CD8-positive, alpha-beta memory T cell (primary cell): ENCODE measurements at places on chromosomes 12 and 14. TPM values are rescaled to one million over a fixed set of nuclear protein-coding genes. Genes with fewer than 3 reads are reported as not detected.
A peak's percentile ranks its signal among the peaks of the same experiment; 100 is the strongest.

- no peak overlapping the region for H3K4me3 ChIP-seq
- no peaks in the 10 kb centered on the region for H3K36me3 ChIP-seq
- no peaks in the 10 kb centered on the region for H3K4me1 ChIP-seq
- DNase-seq = no peak
- H3K27me3 ChIP-seq = no peaks in the 10 kb centered on the region
Observed at GRCh38 chr14:75452900-75453816, 25.3 kb downstream of the JDP2 start.

GRCh38 chr12:27382171-27382795, 49.6 kb downstream of the BMAL2 start:
- H3K4me1 ChIP-seq = no peaks in the 10 kb centered on the region
- no peaks in the 10 kb centered on the region for H3K27me3 ChIP-seq
- no peak overlapping the region for H3K4me3 ChIP-seq

GRCh38 chr14:70021548-70022220, 142.5 kb downstream of the SMOC1 start:
- no peak for DNase-seq
- H3K4me1 ChIP-seq = no peaks in the 10 kb centered on the region
- H3K36me3 ChIP-seq = no peaks in the 10 kb centered on the region
- H3K27me3 ChIP-seq = no peaks in the 10 kb centered on the region
- no peak overlapping the region for H3K4me3 ChIP-seq

DNA sequence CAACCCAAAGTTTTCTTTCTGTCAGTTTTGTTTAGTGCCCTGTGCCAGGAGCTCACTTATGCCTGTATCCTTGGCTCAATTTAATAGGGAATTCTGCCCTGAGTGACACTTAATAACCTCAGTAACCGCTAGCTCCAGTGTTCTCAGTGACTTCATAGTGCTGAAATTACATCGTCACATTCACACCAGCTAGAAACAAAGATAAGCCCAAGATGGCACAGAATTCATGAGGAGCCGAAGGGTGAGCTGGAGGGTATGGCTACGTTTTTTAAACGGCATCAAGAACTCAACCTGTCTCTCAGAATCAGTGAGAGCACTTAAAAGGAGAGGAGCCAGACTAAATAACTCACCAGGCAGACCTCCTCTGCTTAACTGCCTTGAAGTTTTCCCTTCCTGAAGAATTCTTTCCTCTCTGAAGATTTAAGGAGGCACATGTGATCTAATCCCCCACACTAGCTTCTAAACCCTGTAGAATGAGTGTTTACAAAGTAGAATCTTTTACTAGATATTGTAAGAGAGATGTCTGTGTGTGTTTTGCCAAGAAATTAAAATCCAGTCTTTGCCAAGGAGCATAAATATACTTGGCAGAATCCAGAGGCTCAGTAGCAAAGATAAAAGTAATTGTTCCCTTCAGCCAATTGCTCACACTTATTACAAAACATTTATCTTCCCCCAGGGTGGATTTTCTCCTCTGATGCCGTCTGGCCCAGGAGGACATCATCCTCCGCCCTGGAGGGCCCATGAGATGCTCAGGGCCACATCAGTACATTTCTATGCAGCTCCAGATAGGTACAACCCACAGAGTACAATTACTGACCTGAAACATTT, 37.3 kb downstream of the PTGER2 start:
- DNase-seq = no peak
- peak overlapping the region; percentile 19 for H3K4me3 ChIP-seq
- H3K36me3 ChIP-seq = no peaks in the 10 kb centered on the region
- peaks cover 64% of the 10 kb centered on the region for H3K4me1 ChIP-seq
- H3K27me3 ChIP-seq = no peaks in the 10 kb centered on the region
- no peak overlapping the region for H3K27ac ChIP-seq

GRCh38 chr14:81390696-81391095, 9.4 kb downstream of the STON2 start:
- H3K27ac ChIP-seq = no peak overlapping the region
- no peaks in the 10 kb centered on the region for H3K36me3 ChIP-seq
- no peaks in the 10 kb centered on the region for H3K27me3 ChIP-seq
- no peaks in the 10 kb centered on the region for H3K4me1 ChIP-seq
- no peak overlapping the region for H3K4me3 ChIP-seq

CCDC184 gene
- total RNA-seq = 0.97 TPM

SYT1 gene
- not detected for total RNA-seq

LBHD2 gene
- not detected for total RNA-seq

PTPRB gene
- not detected for total RNA-seq

DDX23 gene
- 148 TPM for total RNA-seq
